Activated naive CD8-positive, alpha-beta T cell treated with anti-CD3 and anti-CD28 coated beads, Interleukin-2, amount 10 ng/mL, durations not matched to agents 7 days and 5 days (primary cell): ENCODE measurements at places on chromosomes 12 and 14. TPM values are rescaled to one million over a fixed set of nuclear protein-coding genes. Genes with fewer than 3 reads are reported as not detected.

Gene SLC24A4
- not detected for total RNA-seq

GRCh38 chr12:116803013-116803736 is 65.1 kb downstream of the RNFT2 start:
- DNase-seq: no peak

DNA sequence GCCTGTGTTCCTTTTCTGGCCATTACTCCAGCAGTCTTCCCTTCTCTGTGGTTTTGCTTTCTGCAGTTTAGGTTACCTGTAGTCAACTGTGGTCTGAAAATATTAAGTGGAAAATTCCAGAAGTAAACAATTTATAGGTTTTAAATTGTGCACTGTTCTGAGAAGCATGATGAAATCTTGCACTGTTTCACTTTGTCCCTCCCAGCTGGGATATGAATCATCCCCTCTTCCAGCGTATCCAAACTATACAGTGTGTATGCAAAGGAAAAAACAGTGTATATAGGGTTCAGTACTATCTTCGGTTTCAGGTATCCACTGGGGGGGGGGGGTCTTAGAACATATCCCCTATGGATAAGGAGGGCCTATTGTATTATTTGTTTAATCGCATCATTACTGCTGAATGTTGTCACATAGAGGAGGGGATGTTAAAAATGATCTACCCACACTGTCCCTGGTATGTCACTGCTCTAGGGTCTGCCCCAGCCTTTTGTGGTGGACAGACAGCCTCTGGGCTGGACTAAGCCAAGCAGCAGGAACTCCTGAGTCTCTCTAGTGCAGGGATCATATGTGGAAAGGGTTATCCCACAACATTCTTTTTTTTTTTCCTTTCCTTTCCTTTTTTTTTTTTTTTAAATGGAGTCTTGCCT is 109.1 kb upstream of the MAX start:
- no peak for DNase-seq

GRCh38 chr12:104669089-104669721 is 212.5 kb downstream of the CHST11 start:
- DNase-seq: no peak

DNA sequence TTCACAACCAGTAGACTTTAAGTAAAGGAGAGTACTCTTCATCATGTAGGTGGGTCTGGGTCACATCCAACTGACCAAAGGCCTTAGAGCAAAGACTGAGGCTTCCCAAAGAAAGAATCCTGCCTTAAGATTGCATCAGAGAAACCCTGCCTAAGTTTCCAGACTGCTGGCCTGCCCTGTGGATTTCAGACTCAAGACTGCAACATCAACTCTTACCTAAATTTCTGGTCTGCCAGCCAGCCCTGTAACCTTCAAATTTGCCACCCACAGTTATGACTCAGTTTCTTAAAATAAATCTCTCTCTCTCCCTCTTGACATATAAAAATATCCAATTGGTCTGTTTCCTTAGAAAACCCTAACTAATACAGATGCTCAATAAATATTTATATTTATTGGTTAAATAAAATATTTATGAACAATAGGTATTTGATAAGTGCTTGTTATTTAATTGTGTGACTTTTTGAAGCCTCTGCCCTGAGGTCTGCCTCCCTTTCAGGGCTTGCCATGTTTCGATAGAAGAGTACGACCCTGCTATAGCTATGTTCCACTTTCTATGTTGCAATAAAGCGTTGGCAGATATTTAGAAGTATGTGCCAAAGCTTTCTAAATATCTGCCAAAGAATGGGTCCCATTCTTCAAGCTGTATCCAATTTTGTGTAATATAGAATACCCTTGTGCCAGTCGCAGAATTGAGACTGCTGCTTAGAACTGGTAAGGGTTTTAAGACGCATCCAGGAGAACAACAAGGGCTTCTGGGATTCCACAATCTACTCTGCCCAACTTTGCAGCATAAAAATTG is 65.7 kb downstream of the TMEM30B start:
- no peak for DNase-seq

GRCh38 chr14:89239023-89239422 is 178.0 kb downstream of the FOXN3 start:
- no peak for DNase-seq

- DNase-seq: no peak
Observed at GRCh38 chr14:69300601-69301221, 40.8 kb downstream of the GALNT16 start.
